ENCODE measurements at places on chromosomes 16 and 17.

GRCh38 chr17:7421186-7421585, 1.1 kb downstream of the SPEM1 start:
- DNase-seq, result no peak

DNA sequence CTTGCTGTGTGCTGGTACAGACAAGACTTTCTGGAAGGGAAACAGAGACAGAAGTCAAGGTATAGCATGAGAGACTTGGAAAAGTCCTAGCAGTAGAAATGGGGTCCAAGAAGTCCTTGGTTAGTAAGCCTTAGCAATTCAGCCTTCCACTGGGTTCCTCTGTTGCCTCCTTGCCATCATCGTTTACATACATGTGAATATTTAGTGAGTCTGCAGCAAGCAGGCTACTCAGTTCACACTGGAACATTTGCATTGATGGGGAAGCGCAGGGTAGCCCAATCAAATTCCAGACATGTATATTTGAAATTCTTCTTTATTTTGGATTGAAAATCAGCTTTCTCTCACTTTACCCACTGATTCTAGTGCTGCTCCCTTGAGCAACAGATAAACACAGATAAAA, 27.1 kb downstream of the LIMD2 start:
- DNase-seq, result no peak

GRCh38 chr16:23280483-23280967, 21.6 kb upstream of the SCNN1B start:
- DNase-seq, result no peak

DNA sequence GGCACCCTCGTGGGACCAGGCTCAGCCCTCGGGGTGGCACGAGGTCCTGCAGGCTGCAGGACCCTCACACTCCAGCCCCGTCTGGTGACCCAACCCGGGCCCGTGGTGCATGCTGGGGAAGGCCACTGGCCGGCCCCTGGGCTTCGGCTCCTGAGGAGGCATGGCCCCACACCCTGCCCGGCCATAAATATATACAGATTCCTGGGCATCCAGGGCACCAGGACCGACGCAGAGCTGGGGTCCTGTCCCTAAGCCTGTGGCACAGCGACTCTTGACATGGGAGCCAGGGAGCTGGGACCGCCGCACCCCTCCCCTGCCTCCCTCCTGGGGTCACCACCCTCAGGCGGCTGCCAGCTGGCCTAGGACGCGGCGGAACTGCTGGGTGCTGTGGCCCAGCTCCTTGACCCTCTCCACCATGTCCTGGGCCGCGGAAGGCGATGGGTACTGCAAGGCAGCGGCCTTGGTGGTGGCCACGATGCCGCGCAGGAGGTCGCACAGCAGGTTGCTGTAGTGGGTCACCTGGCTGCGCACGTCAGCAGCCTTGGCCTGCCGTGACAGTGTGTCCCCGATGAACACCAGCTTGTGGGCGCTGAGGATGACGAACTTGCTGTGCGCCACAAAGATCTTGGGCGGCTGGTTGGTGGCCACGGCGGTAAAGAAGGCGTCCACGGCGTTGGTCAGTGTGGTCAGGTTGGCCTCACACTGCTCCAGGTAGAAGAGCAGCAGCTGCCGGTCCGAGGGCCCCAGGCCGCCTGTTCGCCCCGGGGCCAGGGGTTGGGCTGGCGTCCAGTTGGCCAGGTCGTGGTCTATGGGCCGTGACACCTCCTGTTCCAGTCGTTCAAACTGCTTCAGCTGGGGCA, 10.6 kb downstream of the CTRB1 start:
- no peak for DNase-seq

- DNase-seq, result no peak
These were observed 53.3 kb upstream of the ENDOV start for GRCh38 chr17:80361495-80362220.

GRCh38 chr17:21027031-21027430, 15.8 kb downstream of the USP22 start:
- no peak for DNase-seq

GRCh38 chr16:53433930-53434376, 318 bp upstream of the RBL2 start:
- DNase-seq, result no peak

DNA sequence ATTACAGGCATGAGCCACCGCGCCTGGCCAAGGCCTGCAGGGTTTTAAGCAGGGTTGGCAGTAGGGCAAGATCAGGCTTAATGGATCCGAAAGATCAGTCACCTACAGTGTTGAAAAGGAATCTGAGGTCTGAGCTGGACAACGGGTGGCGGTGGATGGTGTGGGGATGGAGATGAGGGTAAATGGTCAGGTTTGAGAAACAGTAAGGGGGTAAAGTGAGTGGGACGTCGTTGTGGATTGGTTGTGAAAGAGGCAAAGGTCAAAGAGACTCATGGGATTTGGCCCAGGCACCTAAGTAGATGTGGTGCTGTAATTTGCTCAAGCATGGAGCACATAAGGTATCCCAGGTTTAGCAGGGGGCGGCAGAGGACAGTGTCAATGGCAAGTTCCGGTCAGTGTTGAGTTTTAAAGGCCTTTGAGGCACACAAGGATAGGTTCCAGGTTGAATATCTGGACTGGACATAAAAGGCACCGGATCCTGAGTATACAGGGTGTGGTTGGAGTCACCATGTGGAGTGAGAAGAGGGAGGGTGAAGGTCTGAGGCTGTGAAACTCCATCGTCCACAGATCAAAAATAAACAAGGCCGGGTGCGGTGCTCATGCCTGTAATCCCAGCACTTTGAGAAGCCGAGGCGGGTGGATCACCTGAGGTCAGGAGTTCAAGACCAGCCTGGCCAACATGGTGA, 1.1 kb upstream of the SLC16A5 start:
- DNase-seq, result no peak

DNA sequence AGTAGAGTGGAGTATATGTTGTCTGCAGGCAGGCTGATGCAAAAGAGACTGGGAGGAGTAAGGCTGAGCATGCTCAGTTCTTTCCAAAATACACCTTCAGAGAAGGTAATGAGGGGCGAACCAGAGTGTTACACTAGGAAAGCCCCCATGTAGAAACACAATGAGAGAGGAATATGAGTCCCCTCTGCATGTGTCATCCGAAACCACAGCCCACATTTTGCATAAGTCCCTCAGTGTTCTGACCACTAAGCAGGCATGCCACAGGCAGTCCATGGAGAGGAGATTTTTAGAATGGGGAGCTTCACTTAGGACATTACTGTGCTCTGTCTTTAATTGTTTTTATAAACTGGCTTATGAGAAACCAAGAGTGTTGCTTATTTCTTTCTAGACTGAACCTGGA, 32.0 kb downstream of the SLC6A2 start:
- no peak for DNase-seq

DNA sequence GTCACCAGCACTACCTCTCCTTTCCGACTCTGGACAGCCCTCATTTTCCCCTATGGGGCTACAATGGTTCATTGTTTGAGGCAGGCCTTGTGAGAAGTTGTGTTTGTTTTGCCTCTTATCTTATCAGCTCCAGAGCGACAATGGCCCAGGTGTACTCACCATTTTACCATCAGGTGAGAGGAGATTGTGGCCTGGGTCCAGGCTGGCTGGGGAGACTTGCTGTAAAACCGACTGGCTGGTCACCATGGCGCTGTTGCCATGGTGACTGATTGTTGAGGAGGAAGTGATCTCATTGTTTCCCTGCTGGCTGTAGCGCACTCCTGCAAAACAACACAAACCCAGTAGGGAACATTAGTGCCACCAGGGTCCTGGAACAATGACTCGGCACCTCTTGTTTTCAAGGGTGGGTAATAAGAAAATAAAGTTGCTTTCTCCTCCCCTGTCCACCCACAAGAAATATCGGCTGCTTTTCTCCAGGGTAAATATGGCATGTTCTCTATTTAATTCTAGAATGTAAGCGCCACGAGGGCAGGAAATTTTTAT, 34.4 kb downstream of the HNF1B start:
- no peak for DNase-seq

GRCh38 chr16:48492133-48492532, 106.9 kb upstream of the SIAH1 start:
- no peak for DNase-seq

DNA sequence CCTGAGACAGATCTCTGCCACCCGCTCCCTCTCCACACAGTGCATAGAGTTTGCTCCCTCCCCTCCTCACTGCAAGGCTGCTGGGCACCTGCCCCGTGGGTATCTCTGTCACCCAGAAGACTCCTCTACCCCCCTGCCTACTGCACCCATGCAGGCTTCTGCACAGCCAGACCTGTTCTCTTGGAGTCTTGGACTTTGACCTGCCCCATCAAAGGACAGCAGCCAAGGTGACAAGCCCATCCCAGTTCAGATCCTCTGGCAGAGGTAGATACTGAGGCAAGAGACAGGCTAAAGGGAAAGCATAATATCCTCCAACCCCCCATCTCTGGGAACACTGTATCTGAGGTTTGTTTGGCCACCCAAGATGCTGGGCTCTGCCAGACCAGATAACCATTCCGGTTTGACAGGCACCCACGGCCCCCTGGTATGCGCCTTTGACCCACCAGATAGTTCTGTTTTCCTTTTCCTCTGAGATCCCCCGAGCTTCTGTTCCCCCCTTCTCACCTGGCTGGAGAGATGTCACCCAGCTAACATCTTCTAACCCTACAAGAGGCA, 239.6 kb downstream of the SOX9 start:
- no peak for DNase-seq

GRCh38 chr17:50949128-50949988, 83.2 kb upstream of the TOB1 start:
- no peak for DNase-seq

DNA sequence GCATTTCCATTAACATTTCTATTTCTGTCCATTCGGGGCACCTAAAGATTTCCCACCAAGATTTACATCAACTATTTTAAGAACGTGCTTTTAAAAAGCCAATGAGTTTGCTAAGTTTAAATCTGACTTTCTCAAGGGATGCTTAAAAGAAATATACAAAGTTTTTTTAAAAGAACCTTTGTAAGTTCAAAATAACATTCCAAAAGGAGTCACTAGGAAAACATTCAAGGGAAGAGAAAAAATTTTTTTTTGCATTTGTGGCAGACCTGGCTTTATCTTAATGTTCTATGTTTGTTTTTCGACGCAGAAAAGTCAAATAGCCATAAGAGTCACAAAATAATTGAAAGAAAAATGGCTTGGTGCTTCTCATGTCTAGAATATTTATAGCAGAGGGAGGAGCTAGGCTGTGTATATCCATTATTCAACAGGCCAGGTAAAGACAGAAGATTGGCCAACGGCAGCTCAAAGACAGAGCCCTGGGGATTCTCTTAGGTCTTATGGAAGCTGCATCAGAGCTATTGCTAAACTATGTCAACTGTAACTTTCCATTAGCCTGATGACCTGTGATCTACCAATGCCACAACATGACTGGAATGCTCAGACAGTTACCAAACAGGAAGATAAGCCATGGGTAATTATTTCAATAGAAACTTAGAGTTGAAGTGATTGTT, 37.8 kb upstream of the MYOCD start:
- DNase-seq, result no peak

GRCh38 chr17:57370037-57370581, 113.8 kb downstream of the MSI2 start:
- no peak for DNase-seq

DNA sequence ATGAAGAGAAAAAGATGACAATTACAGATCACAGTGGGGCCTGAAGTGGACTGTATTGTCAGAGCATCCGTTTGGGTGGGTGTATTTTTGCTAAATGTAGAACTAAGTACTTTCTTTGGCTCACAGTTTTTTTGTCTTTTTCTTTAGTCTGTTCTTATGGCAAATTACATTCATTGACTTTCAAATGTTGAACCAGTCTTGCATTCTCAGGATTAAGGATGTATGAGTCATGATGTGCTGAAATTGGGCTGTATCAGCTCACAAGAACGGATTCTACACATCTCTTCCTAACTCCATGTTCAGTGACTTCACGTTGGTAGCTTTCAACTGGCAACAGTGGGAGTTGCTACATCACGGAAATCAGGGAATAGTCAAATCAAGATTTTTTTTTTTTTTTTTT, 66.5 kb downstream of the TEX2 start:
- DNase-seq, result no peak

GRCh38 chr17:14318918-14319205, 18.0 kb downstream of the HS3ST3B1 start:
- no peak for DNase-seq

DNA sequence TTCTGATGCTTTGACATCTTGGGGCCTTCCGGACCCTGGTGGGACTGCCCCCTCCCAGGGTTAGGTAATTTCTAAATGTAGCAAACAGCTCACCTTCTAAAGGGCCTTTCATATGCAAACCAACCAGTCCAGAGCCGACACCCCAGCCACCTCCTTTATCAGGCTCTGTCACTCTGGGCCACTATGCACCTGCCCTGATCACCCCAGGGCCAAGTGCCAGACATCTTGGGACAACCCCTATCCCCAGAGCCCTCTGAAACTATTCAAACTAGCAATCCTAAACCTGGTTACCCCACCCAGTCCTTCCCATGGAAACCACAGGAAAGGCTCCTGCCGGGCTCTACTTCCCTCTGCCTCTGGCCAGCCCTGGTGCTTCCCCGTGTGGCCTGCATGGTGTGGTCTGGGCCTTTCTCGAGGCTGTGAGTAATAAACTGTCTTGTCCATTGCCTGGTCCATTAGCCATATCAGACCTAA, 91.2 kb upstream of the TNRC6C start:
- no peak for DNase-seq

- DNase-seq, result peak; percentile 28
These were observed 552 bp downstream of the C17orf58 start for GRCh38 chr17:67995570-67996263.

GRCh38 chr17:47270946-47271705, 17.5 kb downstream of the ITGB3 start:
- no peak for DNase-seq

GRCh38 chr17:36731811-36732210, 130.4 kb downstream of the MRM1 start:
- DNase-seq, result no peak

DNA sequence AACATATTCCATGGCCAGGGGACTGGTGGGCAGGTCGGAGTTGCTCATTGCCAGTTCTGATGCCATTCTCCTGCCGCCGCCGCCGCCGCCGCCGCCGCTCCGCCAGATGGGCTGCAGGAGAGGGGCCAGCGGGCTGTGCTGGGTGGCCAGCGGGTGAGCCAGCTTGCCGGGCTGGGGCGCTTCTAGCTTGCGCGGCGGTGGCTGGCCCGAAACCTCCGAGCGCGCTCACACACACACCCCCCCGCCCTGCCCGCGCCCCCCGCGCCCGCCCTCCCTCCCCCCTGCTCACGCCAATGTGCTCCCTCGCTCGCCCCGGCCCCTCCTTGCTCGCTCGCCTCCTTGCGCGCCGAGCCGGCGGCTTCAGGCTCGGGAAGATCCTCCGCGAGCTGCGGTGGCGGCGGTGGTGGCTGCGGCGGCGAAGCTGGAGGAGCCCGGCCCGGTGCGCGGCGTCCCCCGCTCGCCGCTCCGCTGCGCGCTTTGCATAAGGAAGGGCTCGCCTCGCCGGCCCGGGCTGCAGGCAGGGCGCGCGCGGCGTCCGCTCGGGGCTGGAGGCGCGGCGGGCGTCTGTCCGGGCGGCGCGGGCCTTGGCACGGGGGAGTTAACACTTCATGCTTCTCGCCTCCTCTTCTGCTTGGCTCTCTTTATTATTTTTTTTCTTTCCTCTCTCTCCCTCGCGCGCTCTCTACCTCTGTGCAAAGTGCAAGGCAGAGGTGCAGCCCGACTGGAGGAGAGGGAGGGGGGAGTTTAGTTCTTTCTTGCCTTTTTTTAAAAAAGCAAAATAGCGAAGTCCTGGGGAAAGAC, 500 bp downstream of the MAF start:
- peak; percentile 25 for DNase-seq

GRCh38 chr17:30031214-30031869, 85.3 kb upstream of the NSRP1 start:
- DNase-seq, result no peak

GRCh38 chr17:15929941-15930340, 15.0 kb upstream of the ADORA2B start:
- DNase-seq, result no peak

- no peak for DNase-seq
These were observed 510.7 kb downstream of the MAF start for GRCh38 chr16:79089735-79090284.

Data from activated CD8-positive, alpha-beta memory T cell treated with anti-CD3 and anti-CD28 coated beads, Interleukin-2, amount 50 U/mL, for 4 hours (primary cell).